ENCODE measurements at places on chromosomes 16 and 17.

GRCh38 chr16:16022683-16023064 is 73.3 kb downstream of the ABCC1 start:
- DNase-seq: no peak

DNA sequence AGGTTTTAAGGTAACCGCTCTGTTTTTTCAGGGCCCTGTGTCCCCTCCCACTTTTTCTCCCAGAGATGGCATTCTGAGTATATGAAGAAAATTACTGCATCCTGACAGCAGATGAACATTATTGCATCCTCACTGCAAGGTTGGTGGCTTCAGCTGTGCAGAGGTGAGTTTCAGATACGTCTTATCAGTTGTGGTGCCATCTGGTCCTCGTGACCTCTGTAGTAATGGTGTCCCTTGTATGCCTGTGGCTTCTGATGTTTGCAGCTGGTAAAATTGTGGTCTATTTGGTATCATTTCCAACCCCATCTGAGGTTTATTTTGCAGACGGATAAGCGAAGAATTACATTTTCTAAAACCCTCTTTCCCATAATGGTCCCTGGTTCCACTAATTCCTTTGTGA is 417.0 kb downstream of the HS3ST3B1 start:
- DNase-seq: no peak

DNA sequence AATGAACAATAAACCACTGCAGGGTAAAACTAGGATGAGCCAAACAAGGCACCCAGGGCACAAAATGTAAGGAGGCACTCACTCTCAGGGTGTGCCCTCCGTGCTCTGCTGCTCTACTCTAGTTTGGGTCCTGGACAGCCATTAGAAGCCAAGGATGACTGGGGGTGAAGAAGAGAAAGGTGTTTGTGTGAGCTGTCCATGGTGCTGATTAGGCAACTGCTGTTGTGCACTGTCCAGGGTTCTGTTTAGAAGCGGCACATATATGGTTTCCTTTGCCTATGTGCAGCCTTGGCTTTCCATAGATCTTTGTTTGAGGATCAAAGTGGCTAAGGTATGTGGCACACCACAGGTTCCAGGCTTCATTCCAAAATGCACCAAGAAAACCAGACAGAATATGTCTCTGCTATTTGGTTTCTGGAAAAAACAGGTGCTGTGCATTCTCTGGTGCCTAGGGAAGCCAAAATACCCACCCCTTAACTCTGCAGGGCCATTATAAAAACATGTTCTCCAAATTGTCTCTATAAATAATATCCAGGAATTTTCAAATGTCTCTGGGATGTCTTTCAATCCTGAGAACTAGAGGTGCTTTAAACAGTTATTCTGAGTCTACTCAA is 123.5 kb downstream of the CBLN1 start:
- no peak for DNase-seq

GRCh38 chr16:49547448-49547847 is 173.8 kb downstream of the C16orf78 start:
- no peak for DNase-seq

- DNase-seq: no peak
Observed at GRCh38 chr16:30096862-30097563, 1.0 kb upstream of the YPEL3 start.

DNA sequence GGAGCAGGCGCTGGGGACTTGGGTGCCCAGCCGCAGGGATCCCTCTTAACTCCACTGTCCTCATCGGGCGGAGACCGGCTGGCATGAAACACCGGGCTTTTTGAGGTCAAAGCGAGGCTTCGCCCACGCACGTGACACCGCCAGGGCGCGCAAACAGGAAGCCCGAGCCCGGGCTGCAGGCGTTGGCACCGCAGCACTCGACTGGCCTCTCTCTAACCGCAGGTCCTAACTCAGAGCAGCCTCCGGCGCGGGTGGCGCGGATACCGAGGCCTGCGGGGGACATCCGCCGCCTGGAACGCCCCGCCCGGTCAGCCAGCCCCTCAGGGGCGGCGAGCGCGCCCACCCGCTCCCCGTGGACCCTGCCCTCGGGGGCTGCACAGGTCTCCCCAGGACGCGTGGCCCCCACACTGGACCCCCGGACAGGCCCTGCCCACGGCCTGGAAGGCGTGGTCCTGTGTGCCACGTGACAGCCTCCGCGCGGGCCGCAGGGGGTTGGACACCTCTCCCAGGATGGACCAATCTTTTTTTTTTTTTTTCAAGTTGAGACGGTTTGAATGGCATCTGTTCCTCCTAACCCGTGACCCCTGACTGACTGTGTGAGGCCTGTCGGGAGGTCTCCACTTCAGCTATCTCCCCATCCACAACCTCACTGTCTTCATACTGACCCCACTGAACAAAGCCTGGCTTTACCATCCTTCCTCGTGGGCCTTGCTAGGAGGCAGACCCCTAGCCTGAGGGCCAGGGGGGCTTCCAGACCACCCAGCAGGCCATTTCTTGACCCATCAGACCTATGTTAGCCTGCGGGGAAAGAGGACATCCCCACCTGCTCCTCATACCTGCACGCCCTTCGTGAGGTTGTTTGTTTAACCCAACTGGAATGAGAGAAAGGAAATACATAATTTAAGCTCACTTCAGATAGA is 8.4 kb upstream of the SLC47A2 start:
- no peak for DNase-seq

DNA sequence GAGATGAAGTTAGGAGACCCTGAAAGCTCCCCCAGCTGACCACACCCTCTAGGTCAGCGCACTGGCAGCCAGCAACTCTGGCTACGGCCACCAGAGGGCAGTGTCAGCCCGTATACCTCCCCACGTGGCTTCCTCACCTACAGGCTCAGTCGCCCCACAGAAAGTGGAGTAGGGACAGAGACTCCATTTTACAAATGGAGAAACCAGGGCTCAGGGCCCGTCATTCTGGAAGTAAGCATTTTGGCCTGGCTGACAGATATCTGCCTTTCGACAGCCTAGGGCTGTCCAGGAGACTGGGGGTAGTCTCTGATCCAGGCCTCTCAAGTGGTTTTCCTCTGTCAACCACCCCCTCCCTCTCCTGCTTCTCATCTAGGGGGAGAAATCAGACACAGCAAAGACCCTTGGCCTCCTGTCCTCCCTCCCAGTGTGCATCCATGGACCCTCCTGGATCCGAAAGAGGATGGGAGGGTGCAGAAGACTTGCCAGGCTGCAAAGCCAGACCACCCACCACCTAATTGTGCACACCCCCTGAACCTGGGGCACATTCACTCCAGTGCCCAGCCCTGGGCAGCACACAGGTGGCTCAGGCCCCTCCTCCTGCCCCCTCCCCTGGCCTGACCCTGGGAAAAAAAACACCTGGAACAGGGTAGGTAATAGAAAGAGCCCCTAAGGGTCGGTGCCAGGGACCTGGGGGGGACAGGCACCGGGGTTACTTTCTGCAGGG is 3.8 kb upstream of the HAP1 start:
- DNase-seq: no peak

DNA sequence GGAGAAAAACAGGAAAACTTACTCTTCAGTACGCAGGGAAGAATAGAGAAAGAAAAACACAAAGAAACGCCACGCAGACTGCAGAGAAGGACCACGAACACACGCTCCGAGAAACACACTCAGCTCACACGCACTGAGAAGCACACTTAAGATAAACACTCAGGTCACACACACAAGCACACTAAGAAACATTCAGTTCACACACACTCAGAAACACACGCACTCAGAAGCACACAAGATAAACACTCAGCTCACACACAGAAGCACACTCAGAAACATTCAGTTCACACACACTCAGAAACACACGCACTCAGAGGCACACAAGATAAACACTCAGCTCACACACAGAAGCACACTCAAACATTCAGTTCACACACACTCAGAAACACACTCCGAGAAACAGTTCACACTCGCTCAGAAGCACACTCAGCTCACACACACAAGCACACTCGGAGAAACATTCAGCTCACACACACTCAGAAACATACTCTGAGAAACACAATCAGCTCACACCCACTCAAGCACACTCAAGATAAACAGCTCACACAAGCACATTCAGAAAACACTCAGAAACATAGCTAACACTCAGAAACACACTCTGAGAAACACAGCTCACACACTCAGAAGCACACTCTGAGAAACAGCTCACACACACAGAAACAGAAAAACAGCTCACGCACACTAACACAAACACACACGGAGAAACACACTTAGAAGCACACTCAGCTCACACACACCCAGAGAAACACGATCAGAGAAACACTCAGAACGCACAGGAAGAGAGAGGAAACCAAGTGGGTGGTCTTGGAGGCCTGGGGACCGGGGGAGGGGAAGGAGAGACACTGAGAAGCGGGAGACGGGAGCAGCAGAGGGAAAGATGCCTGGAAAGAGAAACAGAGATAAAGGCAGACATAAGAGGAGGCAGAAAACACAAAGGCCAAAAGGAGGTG is 908 bp downstream of the TMEM98 start:
- DNase-seq: no peak

DNA sequence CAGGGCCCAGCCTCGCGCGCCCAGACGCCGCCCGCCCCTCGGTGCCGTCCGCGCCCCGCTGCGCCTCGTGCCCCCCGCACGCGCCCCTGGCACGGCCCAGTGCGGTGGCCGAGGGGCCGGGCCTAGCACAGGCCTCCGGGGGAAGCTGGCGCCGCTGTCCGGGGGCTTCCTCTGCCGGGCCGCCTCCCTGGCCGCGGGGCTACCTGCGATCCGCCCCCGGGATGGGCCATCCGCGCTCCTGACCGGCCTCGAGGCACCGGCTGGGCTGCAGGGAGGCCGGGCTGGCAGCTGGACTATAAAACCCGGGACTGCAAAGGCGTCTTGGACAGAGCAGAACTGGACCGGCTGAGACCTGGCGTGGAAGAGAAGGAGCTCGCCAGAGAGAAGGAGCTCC is 783 bp downstream of the BHLHA9 start:
- DNase-seq: no peak

Measured in SIG-M5 (cell line).